Brain (organoid and tissue), 16 donors: ENCODE measurements at places on chromosomes 5 and 9.

- no peak for DNase-seq
Measured at GRCh38 chr5:5711592-5711991, 289.1 kb downstream of the ICE1 start.

GRCh38 chr5:3348576-3349535 lies 246.8 kb upstream of the IRX1 start:
- DNase-seq, result no peak

DNA sequence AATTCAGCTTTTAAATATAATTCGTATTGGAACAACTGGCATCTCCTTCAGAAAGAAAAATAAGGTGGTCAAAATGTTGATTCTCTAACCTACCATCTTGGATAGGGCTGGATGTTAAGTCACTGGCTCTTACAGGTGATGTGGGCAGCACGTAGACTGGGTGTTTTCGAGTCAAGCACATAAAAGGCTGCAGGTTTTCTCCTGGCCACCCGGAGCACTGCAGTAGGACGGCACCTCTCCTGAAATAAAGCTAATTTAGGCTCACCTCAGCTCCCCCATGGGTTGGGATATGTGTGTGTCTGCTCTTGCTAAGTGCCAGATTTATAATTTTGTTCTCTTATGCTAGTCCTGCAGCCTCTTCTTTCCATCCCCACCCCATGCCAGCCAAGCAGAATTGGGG lies 80.3 kb downstream of the IQGAP2 start:
- no peak for DNase-seq

DNA sequence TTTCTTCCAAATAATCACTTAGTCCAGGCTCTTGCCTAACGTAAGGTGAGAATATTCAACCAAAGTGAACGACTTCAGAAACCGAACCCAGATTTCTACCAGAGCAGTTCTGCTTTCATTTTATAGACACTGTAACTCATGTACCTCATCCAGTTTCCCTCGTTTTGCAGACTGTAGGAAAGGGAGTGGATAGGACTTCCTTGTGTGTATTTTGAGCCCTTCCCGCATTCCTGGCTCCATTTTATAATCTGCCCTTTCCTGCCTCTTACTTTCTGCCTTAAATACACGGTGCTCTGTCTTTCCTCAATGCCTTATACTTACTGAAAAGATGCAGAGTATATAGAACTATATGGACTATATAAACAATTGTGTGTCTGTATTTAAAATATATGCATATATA lies 20.8 kb downstream of the MINAR2 start:
- DNase-seq, result no peak

- DNase-seq, result no peak
Measured at GRCh38 chr5:61020415-61020814, 75.4 kb downstream of the NDUFAF2 start.

DNA sequence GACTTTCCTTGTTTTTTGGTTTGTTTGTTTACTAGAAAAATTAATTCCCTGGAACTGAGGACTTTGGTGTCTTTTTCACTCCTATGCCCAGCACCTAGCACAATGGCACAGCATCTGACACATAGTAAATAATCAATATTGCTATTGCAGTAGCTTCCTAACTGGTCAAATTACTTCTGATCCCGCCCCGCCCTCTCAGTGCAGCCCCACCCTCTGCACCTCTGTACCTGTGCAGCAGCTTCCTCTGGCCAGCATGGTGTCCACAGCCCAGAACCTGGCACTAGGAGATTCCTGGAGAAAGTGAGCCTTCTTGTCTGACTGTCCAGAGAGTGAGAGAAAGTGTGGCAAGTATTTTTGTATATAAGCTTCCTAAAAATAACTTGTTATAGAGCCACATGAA lies 343.2 kb downstream of the ZNF608 start:
- no peak for DNase-seq

- DNase-seq, result no peak
Measured at GRCh38 chr9:121199921-121200320, 1.7 kb downstream of the RAB14 start.

GRCh38 chr5:1488882-1489680 lies 34.7 kb downstream of the LPCAT1 start:
- DNase-seq, result no peak

GRCh38 chr5:128199611-128200010 lies 116.0 kb downstream of the SLC12A2 start:
- no peak for DNase-seq

- DNase-seq, result no peak
Measured at GRCh38 chr5:118236108-118236849, 752.1 kb downstream of the DTWD2 start.

DNA sequence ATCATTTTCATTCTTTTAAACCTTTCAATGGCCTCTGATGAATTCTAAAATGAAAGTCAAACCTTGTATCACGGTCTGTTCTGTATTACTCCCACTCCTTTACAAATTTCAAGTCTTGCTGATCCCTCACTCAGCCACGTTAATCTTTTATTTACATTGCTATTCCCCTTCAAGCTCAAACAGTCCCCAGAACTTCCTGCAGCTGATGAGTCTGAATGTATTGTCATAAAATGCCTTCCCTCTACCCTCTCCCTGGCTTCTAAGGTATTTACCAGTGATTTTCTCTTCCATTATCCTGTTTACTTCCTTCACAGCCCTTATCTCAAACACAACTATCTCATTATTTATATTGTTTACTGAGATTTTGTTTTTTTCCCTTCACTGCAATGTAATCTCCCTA lies 562.3 kb upstream of the C9orf72 start:
- no peak for DNase-seq

DNA sequence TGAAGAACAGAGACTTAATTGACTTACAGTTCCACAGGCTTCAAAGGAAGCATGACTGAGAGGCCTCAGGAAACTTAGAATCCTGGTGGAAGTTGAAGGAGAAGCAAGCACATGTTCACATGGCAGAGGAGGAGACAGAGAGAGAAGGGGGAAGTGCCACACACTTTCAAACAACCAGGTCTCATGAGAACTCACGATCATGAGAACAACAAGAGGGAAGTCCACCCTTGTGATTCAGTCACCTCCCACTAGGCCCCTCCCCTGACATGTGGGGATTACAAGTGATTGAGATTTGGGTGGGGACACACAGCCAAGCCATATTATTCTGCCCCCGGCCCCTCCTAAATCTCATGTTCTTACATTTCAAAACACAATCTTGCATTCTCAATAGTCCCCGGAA lies 19.5 kb downstream of the NR3C1 start:
- DNase-seq, result no peak

DNA sequence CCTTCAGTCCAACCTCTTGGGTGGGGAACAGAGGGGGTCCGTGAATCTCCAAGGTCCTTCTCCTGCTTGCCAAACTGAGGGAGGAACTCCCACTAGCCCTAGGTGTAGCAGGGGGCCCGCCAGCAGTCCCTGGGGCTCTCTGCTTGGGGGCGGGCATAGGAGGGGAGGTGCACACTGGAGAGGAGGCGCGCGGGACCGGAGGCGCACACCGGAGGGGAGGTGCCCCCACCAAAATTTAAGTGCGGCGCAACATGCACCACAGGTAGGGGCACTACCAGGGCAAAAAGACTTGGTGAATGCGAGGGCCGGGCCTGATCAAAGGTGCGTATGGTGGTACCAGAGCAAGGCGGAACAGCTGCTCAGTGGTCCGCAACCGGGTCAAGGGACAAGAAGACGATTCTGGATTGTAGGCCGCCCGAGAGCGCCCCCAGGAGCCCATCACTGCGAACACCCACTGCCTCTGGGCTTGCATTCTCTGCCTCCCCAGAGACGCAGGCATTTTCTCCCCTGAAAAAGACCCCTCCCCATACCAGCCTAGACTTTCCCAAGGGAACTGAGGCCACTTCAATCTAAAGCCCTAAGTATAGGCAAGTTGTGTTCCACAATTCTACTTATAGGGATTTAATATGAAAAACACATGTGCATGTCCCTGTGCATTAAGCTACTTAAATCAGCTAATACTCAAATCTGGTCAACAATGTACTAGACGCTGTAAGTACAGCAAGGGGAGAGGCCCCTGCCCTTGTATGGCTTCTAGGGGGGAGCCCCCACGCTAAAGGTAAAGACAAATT lies 50.6 kb downstream of the TGFBI start:
- no peak for DNase-seq

DNA sequence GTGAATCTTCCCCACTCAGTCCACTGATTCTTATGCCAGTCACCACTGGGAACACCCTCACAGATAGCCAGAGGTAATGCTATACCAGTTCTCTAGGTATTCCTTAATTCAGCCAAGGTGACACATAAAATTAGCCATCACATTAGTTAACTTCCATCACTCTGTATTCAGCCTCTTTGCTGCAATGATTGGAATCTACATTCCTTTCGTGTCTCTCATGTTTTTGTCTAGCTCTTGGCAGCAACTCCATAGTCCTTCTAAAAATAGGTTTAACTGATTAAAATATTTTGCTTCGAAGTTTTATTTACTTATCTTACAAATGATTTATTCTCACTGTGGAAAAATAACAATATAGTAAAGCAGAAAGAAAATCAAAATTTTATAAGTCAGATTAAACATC lies 19.6 kb upstream of the RNF20 start:
- DNase-seq, result no peak

- DNase-seq, result no peak
Measured at GRCh38 chr5:14040542-14040941, 96.1 kb upstream of the DNAH5 start.

GRCh38 chr9:115593587-115594091 lies 475.7 kb upstream of the TNC start:
- peak; percentile 84 for DNase-seq

DNA sequence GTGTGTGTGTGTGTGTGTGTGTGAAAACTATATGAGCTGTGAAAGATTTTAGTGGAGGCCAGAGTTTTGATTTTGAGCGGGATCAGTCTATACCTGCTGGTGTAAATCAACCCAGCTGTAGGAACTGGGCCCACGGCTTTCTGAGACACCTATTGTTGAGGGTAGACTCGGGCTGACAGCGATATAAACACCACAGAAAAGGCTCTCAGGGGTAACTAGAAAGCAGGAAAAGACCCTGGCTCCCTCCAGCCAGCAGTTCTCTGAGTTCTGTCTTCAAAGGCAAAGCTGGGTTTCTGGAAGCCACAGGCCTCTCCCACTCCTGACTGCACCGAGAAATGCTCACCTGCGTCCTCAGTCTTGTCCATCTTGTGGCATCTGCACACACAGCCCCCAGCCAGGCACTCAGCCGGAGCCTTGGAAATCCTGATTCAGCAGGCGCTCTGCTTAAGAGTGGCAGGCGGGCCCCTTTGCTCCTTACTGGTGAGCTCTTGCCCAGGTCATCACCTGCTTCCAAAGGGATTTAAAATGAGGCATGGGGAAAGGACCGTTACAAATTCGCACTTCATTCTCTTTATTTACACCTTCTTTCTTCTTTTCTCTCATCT lies 223.3 kb downstream of the NDUFS4 start:
- DNase-seq, result no peak

GRCh38 chr9:105439428-105439827 lies 8.4 kb upstream of the FSD1L start:
- DNase-seq, result no peak

GRCh38 chr9:134922066-134922931 lies 4.6 kb upstream of the FCN1 start:
- DNase-seq, result no peak

GRCh38 chr5:53381-54174 lies 38.4 kb upstream of the PLEKHG4B start:
- peak; percentile 71 for DNase-seq

GRCh38 chr5:76737846-76738245 lies 21.9 kb downstream of the F2R start:
- no peak for DNase-seq

GRCh38 chr9:116451500-116452115 lies 235.5 kb upstream of the TRIM32 start:
- no peak for DNase-seq

GRCh38 chr5:28355831-28356230 lies 1317.4 kb upstream of the CDH9 start:
- DNase-seq, result no peak

DNA sequence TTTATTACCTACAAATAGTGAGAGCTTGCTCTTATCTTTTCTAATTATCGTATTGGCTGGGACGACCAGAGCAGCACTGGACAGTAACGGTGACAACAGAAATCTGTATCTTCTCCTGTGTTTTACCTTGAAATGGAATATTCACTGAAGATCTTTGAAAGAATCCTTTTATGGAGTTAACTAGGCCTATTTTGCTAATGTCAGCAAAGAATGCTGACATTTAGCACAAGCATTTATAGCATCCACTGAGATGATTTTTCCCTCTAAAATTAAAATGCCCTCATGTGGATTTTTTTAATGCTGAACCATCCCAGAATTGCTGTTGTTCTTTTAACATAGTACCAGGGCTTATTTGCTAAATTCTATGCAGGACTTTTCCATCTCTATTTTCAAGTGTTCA lies 59.4 kb downstream of the ROR2 start:
- DNase-seq, result no peak

- no peak for DNase-seq
Measured at GRCh38 chr9:81599837-81600236, 89.5 kb downstream of the TLE1 start.

GRCh38 chr9:35679766-35680330 lies 6.1 kb downstream of the CA9 start:
- no peak for DNase-seq

DNA sequence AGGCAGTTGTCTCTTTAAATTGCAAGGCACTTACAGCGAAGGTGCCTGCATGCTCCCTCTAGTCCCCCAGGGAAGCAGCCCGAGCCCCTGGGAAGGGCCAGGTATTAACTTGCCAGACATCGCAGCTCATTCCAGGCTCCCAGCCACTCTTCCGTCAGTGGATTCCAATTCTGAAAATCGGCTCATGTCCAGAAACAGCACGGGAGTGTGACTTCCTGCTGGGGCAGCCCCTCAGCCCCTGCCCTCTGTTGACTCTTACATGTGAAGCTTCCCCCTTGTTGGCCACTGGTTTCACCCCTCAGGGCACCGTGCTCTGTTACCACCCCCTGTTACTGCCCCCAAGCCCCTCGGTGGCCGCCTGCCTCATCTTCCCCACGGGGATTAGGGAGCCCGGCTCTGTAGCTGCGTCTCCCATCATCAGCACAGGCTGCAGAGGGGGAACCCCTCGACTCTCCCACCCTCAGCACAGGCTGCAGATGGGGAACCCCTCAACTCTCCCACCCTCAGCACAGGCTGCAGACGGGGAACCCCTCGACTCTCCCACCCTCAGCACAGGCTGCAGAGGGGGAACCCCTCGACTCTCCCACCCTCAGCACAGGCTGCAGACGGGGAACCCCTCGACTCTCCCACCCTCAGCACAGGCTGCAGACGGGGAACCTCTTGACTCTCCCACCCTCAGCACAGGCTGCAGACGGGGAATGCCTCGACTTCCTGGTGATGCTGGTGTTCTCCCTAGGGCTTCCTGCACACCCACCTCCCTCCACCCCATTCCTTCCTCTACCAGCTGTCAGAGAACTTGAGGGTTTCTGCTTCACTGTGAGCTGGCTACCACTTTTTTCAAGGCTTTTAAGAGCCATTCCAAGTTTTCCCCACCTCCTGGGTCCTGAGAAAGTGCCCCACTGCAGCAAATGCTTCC lies 11.1 kb upstream of the CACNA1B start:
- DNase-seq, result no peak

GRCh38 chr5:87210076-87210475 lies 57.6 kb upstream of the RASA1 start:
- DNase-seq, result no peak

DNA sequence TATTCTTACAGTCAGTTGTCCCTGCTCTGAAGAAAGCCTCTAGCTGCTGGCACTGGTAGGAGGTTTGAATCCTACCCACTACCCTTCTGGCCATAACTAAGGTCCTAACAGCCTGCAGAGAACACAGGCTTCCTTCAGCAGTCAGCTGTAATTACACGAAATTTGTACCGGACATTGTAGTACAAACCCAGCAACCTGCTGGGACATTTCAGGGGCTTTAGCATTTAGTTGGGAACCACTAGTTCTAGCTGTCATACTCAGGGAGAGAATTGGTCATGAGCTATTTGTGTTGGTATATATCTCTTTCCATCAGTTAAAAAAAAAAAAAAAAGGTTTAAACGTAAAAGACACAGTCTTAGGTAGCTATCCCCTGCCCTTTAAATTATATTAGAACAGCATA lies 1070.2 kb upstream of the DMAC1 start:
- no peak for DNase-seq
